ENCODE measurements at places on chromosomes 1 and 21.

DNA sequence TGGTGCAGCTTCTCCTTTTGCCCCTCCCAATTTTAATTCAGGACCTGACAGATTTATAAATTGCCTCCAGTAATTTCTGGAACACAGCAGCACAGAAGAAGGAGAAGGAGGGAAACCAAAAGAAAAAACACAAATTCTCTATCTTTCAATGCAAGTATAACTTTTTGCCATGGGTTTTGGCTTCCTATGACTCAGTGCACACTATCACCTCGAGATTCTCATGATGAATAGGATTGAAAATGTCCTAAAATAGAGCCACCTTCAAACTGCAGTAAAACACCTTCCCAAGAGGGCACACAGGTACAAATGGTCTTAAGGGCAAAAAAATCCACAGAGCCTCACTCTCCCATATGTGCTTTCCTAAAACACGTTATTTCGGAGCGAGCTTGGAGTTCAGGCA is 113.6 kb downstream of the HLCS start:
- peaks cover 4% of the 10 kb centered on the region for H3K4me1 ChIP-seq
- no peak overlapping the region for H3K4me3 ChIP-seq
- DNase-seq: no peak
- no peaks in the 10 kb centered on the region for H3K36me3 ChIP-seq
- no peaks in the 10 kb centered on the region for H3K27me3 ChIP-seq

DNA sequence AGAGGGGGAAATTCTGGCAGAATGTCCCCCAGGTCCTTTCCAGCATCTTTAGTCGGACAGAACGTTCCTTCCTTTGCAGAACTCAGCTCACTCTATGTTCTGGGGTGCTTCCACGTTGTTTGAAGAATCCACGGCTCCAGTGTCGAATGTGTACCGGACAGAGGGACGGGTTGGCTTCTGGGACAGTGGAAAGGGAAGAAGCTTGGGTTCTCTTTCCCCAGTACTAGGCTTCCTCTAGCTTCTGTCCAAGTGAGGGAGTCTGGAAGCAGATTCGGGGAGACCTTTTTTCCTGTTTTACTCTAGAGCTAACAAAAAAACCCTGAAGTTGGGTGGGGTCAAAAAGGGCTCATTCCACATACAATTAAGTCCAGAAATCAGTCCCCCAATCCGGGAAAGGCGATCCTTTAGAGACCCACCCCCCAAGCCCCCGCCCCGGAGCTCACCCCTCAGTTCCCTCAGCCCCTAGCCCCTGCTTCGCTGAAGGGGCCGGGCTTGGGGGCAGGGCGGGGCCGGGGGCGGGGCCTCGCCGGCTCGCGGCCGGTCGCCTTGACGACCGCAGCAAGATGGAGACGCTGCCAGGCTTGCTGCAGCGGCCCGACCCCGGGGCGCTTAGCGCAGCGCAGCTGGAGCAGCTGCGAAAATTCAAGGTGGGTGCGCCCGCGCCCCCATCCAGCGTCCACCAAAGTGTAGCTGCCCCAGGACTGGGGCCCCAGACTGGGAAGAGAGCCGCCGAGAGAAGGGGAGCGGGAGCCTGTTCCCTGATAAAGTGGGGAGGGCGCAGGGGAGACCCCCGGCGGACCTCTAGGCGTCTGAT is at the start of gene RIIAD1:
RIIAD1 (plus strand) TSS at position 549 of the 814 bp plus-strand sequence; CDS start at position 564, 15 bp downstream.
- no peak for DNase-seq
- H3K27me3 ChIP-seq: peaks cover 93% of the 10 kb centered on the region
- peak within 1 kb of the TSS; percentile 58 for H3K4me3 ChIP-seq
- peaks cover 26% of the 10 kb centered on the region for H3K4me1 ChIP-seq
- no peaks in the 10 kb centered on the region for H3K36me3 ChIP-seq

- no peaks in the 10 kb centered on the region for H3K27me3 ChIP-seq
- no peaks in the 10 kb centered on the region for H3K4me1 ChIP-seq
- DNase-seq: no peak
- no peak overlapping the region for H3K4me3 ChIP-seq
Observed at GRCh38 chr21:37276377-37276776, 9.2 kb upstream of the VPS26C start.

- H3K27ac ChIP-seq: no peak overlapping the region
- H3K4me3 ChIP-seq: no peak overlapping the region
- peaks cover 35% of the 10 kb centered on the region for H3K27me3 ChIP-seq
- H3K36me3 ChIP-seq: no peaks in the 10 kb centered on the region
- no peaks in the 10 kb centered on the region for H3K4me1 ChIP-seq
Observed at GRCh38 chr1:228044961-228045360, 37.5 kb upstream of the ARF1 start.

GRCh38 chr1:212452323-212453155 is 19.8 kb downstream of the NENF start:
- H3K27ac ChIP-seq: no peak overlapping the region
- H3K4me3 ChIP-seq: no peak overlapping the region
- no peaks in the 10 kb centered on the region for H3K36me3 ChIP-seq
- H3K27me3 ChIP-seq: no peaks in the 10 kb centered on the region
- H3K4me1 ChIP-seq: no peaks in the 10 kb centered on the region
- DNase-seq: no peak

DNA sequence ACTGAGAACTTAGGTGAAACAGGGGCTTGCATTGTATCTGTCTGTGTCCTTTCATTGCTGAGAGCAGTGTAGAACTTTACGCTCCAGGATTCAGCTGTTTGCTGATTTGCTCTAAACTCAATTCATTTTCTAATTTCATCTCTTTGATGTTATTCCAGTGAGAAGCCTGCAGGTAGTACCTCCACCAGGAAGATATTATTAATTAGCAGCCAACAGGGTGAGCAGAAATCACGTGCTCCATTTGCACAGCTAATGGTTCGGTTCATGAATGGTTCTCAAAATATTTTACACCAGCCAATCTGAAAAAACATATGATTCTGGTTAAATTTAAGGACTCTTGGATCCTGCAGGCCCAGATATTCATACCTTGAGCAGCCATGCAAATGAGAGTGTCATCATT is 52.1 kb downstream of the SUSD4 start:
- no peak overlapping the region for H3K4me3 ChIP-seq
- no peaks in the 10 kb centered on the region for H3K4me1 ChIP-seq
- no peaks in the 10 kb centered on the region for H3K36me3 ChIP-seq
- no peak overlapping the region for H3K27ac ChIP-seq
- peaks cover 16% of the 10 kb centered on the region for H3K27me3 ChIP-seq

- H3K4me1 ChIP-seq: no peaks in the 10 kb centered on the region
- no peak for DNase-seq
- H3K27me3 ChIP-seq: peaks cover 27% of the 10 kb centered on the region
- no peak overlapping the region for H3K27ac ChIP-seq
- H3K4me3 ChIP-seq: no peak overlapping the region
Observed at GRCh38 chr1:235657747-235658526, 8.4 kb upstream of the GNG4 start.
